ENCODE measurements at places on chromosomes 2 and 18. TPM values are rescaled to one million over a fixed set of nuclear protein-coding genes. Genes with fewer than 3 reads are reported as not detected.

MAPK4 gene
- total RNA-seq: 13.1 TPM

FAM110C gene
- not detected for total RNA-seq

CYP27C1 gene
- total RNA-seq: 4.3 TPM

PER2 gene
- total RNA-seq: 3.8 TPM

REG1B gene
- not detected for total RNA-seq

SKA1 gene
- total RNA-seq: 2.0 TPM

TFCP2L1 gene
- total RNA-seq: 0.07 TPM

IL1B gene
- not detected for total RNA-seq

C2orf66 gene
- total RNA-seq: 0.34 TPM

MBOAT2 gene
- total RNA-seq: 72.5 TPM

ZNF532 gene
- 217 TPM for total RNA-seq

FRZB gene
- 2.2 TPM for total RNA-seq
